ENCODE measurements at places on chromosomes 3 and 15.

GRCh38 chr3:64016941-64017620 lies 6.2 kb downstream of the PSMD6 start:
- DNase-seq = no peak

GRCh38 chr15:39200586-39200985 lies 380.3 kb upstream of the THBS1 start:
- DNase-seq = no peak

DNA sequence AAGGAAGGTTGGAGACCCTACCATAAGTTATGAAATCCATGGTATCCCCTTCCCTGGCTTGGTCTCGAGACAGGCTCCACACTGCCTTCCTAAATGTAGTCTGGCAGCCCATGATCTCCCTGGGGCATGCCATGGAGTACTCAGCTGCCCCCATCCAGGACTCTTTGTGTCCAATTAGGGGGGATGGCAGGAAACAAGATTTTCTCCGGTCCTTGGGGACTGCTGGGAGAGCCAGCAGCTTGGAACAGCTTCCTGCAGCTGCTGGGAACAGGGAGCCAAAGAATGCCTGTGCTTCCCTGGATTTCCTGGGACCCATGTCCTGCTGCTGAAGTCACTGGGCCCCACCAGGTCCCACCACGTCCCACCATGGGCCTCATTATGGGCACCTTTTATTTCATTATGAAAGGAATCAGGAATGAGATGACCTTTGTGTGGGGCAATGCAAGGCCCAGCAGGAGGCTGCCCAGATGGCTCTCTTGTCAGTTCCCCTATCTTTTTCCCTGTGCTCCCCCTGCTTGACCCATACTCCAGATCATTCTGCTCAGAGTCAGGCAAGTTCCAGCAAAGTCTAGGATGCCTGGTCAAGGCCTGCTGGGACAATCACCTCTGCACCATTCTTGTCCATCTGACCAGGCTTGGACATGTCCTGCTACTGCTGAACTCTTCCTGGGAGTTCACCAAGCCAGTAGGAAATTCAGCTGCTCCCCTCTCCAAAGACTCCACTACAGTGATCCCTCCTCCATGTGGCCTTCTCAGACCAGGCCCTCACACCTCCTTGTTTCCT lies 15.0 kb upstream of the DAG1 start:
- no peak for DNase-seq

GRCh38 chr15:77503764-77504163 lies 83.1 kb downstream of the HMG20A start:
- no peak for DNase-seq

DNA sequence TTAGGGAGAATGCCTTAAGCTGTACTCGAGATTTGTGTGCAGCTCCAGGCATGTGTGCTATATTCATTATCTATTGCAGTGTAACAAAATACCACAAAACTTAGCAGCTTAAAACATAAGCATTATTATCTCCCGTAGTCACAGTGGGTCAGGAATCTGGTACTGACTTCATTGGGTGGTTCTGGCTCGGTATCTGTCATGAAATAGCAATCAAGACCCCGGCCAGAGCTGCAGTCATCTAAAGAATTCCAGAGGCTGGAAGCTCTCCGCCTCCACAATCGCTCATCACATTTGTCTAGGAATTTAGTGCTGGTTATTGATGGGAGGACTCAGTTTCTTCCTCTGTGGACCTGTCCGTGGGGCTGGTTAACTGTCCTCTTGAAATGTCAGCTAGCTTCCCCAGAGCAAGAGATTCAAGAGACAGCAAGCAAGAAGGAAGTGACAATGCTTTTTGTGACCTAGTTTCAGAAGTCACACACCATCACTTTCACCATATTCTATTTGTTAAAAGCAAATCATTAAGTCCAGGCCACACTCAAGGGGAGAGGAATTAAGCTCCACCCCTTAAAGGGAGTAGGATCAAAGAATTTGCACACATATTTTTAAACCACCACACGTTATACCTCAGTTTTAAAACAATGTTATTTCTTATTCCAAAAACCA lies 76.1 kb downstream of the TOP2B start:
- no peak for DNase-seq

DNA sequence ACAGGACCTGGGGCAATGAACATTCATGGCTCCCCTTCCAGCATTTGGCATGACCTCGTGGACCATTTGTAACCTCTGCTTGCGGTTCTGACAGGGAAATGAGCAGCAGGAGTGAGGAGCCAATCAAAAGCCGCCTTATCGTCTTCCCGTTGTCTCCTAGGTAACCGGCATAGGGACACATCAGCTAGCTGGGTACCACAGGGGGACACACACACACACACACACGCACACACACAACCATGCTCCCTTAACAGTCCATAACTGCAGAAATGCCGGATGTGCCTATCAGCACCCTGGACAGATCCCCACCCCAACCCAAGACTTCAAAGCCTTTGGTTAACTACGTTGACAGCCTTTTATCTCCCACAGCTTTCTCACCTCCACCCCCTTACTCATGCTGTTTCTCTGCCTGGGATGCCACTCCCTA lies 53.4 kb upstream of the CCDC174 start:
- DNase-seq = peak; percentile 58

GRCh38 chr15:34847598-34847997 lies 52.2 kb upstream of the ACTC1 start:
- DNase-seq = peak; percentile 43

DNA sequence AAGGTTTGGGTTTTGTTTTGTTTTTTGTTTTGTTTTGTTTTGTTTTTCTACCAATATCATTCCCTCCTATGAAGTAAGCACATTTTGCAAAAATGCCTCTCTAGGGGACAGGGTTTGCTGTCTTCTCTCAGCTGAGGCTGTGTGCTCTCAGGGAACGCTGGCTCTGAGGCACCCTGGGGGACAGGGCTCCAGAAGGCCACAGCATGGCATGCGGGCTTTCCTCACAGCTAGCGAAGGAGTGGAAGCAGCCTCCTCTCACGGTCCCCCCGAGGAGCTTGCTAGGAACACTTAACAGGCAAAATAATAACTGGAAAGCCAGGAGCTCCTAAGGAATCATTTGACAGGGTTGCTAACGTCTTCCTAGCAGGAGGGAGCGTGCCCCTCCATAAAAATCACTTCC lies 227.7 kb upstream of the ST8SIA2 start:
- DNase-seq = no peak

- no peak for DNase-seq
Measured at GRCh38 chr3:139764069-139764905, 86.5 kb upstream of the NMNAT3 start.

GRCh38 chr3:23659274-23659673 lies 146.5 kb upstream of the UBE2E1 start:
- peak; percentile 62 for DNase-seq

Data from NB4 (cell line).